ENCODE measurements at places on chromosomes 7 and 10.

GRCh38 chr7:105521027-105521716 is 899 bp downstream of the PUS7 start:
- DNase-seq = peak; percentile 88

- DNase-seq = no peak
Observed at GRCh38 chr7:129169171-129169671, 19.2 kb upstream of the SMO start.

DNA sequence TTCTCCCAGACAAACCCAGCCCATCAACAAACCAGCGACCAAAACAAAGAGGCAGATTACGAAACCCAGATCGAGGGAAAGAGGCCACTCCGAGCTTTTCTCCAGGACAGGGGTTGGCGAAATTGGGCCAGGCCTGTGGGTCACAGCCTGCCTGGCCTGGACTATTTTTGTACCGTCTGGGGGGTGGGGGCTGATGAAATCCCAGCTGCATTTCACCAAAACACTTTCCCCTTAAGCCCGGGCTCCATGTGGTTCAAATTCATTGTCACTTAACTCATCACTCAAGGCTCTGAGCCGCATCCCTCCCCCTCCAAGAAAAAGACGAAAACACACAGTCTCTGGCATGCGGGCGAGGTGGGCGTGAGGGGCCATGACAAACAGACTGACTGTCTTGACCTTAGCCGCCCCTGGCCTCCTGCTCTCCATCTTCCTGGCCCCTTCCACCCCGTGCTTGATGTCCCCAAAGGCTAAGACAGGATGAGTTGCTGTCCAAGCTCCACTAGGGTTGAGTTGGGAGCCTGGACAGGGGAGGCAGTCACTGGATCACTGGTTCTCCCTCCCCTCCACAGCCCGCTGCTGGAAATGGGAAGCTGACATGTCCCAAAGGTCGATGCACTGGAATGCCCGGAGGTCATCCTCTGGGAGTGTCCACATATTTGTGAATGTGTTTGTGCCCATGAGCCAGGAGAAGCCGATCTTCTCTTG is 19.2 kb downstream of the TMEM270 start:
- DNase-seq = peak; percentile 90

DNA sequence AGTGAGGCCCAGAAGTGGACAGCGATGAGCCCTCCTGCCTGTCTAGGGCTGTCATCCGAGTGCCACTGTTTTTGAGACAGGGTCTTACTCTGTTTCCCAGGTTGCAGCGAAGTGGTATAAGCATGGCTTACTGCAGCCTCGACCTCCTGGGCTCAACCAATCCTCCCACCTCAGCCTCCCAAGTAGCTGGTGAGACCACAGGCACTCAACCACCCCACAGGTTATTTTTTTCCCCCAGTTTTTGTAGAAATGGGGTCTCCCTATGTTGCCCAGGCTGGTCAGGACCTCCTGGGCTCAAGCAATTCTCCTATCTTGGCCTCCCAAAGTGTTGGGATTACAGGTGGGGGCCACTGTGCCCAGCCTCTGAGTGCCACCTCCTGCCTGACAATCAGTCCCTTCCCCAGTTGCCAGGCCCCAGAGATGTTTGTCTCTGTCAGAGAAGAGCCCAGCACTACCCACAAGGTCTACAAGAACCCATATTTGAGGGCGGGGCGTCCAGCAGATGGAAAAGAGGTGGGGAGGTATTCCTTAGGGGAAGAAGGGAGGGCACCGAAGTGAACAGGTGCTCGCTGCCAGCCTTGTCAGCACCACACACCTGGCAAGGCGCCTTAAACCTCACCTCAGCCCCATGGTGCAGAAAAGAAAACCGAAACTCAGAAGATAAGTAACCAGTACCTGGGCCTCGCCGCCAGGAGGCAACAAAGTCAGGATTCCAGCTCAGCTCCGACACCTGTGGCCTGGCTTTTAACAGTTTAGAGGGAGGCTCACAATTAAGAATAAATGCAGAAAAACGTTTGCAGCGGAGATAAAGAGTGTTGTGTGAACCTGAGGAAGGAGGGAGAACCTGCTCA is 77.4 kb upstream of the ANLN start:
- DNase-seq = no peak

GRCh38 chr7:31958226-31958625 is 112.0 kb downstream of the PDE1C start:
- DNase-seq = no peak

- DNase-seq = no peak
Observed at GRCh38 chr7:29998489-29998888, 8.9 kb upstream of the SCRN1 start.

DNA sequence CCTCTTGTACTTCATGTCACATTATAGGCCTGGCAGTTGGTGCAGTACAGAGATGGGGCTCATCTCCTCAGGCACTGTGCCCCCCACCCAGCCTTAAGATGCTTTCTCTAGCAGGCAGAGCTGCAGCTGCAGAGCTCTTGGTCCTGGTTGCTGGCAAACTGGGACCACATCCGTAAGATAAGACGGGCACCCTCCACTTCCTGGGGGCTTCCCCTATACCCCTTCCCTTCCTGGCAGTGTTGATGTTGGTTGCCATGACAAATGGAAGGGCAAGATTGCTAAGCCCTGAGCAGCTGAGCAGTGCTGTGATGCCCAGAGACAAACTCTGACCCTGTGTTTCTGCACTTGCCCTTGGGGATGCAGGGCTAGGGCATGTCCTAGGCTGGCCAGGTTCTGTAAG is 103.4 kb upstream of the ANLN start:
- DNase-seq = no peak

- DNase-seq = no peak
Observed at GRCh38 chr10:85012305-85012704, 683.9 kb downstream of the CCSER2 start.

DNA sequence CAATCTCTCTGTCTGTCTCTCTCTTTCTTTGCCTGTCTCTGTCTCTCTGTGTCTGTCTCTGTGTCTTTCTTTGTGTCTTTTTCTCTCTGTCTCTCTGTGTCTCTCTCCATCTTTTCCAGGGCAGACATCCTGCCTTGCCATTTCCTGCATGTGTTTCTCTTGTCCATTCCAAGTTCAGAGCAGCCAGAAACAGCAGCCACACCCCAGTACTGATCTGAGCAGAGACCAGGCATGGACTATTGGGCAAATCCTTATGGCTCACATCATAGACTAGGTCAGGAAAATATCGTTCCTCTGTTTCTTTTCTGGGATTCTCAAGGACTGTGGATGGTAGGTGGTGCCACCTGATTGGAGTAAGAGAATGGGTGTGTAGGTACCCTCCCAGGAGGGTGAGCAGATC is 95.8 kb downstream of the RAMP3 start:
- DNase-seq = no peak

- no peak for DNase-seq
Observed at GRCh38 chr10:3225561-3225960, 53.0 kb upstream of the PITRM1 start.

- no peak for DNase-seq
Observed at GRCh38 chr10:79131836-79132631, 63.3 kb downstream of the ZMIZ1 start.

- DNase-seq = no peak
Observed at GRCh38 chr7:100540073-100540723, 1.2 kb downstream of the AGFG2 start.

DNA sequence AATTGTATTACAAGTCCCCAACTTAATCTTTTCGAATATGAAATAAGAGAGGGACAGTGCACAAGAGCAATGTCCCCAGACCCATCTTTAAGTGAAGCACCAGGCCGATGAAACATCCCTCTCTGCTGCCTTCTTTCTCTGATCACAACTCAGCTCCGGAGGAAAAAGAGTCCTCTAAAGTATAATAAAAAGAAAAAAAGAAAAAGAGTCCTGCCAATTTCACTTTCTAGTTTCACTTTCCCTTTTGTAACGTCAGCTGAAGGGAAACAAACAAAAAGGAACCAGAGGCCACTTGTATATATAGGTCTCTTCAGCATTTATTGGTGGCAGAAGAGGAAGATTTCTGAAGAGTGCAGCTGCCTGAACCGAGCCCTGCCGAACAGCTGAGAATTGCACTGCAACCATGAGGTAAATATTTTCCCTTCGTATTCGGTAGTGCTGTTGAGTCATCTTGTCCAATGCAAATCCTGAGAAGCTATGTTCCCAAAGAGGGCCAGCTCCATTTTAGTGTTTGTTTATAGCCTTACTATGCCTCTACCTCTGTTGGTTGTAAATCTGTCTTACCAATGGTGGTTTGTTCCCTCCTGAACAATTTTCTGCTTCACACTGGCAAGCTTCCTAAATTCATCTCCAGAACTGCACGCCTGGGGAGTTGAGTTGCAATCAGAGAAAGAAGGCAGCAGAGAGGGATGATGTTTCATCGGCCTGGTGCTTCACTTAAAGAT is at the start of gene IFIT2:
Gene IFIT2 (plus strand): TSS at position 326 of the 725 bp plus-strand sequence. CDS start 78 bp downstream, at position 404.
- no peak for DNase-seq

DNA sequence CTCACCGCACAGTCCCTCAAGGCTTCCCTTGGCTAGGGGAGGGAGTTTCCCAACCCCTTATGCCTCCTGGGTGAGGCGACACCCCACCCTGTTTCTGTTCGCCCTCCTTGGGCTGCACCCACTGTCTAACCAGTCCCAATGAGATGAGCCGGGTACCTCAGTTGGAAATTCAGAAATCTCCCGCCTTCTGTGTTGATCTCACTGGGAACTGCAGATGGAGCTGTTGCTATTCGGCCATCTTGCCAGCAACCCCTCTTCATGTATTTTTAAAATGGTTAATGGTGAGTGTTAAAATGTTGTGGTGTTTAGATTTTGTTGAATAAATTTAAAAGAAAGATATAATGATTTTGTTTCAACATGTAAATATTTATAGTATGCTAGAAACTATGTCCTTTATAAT is 22.0 kb downstream of the UMAD1 start:
- no peak for DNase-seq

GRCh38 chr7:47370461-47371042 is 211.4 kb downstream of the TNS3 start:
- no peak for DNase-seq

DNA sequence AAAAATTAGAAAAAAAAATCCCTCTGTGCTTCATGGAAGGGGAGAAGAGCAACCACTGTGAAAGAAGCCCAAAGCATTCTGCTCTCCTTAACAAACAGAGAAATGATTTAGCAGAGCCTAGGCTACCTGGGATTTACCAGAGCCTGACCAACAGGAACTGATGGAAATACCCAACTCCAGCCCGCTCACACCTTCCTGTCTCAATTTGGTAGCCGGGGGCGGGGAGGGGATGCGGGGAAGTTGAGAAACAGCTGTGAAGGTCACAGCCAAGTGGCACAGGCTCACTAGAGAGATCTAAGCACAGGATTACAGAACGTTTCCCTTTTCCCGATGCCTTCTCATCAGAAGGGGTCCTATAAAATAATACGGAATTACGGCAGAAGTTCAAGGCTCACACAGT is 17.6 kb downstream of the RSU1 start:
- DNase-seq = no peak

DNA sequence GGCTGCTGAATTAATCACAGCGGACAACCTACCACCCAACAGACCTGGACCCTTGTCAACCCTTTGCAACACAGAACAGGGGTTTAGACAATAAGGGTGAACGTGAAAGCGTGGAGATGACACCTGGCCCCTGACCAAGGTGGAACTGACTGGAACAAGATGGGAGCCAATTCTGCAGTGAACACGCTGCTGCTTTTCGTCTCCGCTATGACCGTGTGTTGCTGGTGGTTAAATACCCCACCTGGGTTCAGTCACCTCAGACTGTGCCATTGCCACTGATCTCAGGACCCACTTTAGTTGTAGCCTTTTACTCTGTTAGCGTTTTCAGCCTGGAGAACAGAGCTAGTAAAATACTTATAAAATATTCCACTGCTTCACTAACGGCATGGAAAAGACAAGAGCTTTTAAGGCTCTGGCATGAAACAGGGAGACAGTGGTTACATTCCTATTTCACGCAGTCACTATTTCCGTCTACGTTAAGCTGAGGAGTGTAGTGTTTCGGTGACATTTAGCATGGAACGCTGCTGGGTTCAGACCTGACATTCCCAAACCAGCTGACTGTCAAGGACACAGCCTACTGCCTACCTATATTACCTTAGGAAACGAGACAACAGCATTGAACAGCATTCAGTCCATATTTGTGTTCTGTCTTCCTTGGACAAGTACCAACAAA is 119.5 kb upstream of the PRSS1 start:
- DNase-seq = no peak

GRCh38 chr7:56062382-56062781 is 1.7 kb upstream of the SUMF2 start:
- DNase-seq = no peak

- DNase-seq = no peak
Observed at GRCh38 chr7:88344956-88345832, 38.5 kb upstream of the STEAP4 start.

DNA sequence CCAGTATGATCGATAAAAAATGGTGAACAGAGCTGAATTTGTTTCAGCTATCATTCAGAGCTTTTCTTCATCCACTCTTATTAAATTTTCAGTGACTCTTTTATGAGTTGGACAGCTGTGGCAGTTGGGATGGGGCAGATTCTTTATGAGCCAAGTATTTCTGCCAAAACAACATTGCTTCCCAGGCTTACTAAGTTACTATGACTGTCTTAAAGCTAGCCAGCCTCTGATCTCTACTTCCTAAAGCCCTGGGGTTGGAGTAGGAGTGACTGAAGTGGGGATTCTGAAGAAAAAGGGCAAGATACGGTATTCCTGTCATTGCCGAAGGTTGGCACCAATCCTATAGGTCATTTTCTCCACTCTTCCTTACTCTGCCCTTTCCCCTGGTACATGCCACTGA is 12.7 kb downstream of the RPP30 start:
- no peak for DNase-seq

DNA sequence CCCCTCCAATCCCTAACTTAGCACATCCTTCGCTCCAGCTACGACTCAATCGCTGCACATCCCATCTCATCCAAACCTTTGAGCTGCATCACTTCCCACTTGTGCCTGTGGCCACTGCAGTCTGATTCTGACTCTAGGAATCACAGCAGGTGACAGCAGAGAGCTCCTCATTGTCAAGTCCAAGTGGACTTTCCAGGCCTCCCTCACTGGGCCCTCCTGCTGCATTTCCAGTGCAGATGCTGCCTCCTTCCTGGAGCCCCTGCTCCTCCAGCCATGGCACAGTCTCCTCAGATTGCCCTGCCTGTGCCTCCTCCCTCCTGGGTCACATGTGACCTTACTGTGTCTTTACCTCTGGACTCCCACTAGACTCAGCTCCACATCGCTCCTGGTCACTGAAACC is 157.3 kb downstream of the USP6NL start:
- DNase-seq = no peak

DNA sequence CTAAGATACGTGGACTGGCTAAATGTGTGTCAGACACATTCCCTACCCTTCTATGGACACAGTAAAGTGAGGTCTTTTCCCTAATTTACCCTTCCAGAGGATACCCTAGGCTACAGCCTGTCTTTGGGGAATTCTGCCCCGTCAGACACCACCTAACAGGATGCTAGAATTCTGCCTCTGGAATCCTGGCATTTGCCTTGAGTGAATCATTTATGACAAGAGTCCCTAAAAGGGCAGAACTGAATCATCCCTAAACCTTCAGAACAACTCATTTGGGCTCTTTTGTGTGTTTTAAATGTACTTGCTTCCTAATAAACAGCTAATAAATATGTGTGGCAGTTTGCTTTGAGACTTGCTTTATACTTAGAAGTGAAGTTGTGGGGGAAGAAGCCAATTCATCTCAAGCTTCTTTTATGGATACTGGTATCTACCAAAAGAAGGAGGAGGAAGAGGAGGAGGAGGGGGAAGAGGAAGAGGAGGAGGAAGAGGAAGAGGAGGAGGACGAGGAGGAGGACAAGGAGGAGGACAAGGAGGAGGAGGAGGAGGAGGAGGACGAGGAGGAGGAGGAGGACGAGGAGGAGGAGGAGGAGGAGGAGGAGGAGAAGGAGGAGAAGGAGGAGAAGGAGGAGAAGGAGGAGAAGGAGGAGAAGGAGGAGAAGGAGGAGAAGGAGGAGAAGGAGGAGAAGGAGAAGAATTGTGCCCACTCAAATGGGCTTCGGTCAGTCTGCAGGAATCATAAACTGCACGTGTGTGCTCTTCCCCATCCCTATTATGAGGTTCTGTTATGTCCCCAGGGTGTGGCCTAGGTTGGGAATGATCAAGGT is 27.1 kb downstream of the PARP12 start:
- no peak for DNase-seq

Measured in coronary artery (tissue), 2 donors.